Hematopoietic multipotent progenitor cell treated with erythropoietin and hydrocortisone succinate and interleukin-3 and kit ligand, for 15 days (in vitro differentiated cells): ENCODE measurements at places on chromosomes 6 and 20.

DNA sequence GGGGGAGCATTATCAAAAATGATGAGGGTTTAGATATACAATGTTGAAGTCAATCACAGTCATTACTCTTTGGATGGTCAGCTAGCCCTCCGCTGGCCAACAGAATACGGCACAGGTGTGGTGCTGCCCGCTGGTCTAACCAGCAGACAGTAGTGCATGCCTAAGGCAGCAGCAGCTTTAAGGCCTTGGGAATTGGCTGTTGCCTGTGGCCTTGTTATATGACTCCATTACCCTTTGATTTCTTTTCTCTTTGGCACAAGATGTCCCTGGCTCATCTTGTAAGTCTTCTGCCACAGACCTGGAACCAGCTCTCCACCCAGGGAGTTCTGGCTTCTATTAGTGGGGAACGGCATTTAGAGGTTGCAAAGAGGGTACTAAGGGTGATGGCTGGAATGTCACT is 110.2 kb downstream of the WDR27 start:
- no peak for DNase-seq

DNA sequence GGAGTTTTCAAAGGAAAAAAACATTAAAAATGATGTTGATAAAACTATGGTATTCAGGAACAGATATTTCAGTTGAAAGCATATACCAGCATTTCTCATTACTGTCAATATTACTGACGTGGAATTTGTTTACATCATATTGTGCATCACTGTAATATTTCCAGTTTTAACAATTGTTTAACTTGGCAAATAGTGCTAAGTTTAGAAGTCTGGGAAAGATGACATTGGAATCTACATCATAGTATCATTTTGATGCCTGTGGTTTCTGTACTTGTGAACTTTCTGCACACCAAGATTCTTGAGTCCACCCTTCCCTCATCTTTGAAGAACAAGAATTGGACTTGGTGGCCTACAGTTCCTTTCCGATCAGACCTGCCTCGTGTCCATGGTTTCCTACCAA is 98.1 kb downstream of the RALGAPA2 start:
- no peak for DNase-seq

DNA sequence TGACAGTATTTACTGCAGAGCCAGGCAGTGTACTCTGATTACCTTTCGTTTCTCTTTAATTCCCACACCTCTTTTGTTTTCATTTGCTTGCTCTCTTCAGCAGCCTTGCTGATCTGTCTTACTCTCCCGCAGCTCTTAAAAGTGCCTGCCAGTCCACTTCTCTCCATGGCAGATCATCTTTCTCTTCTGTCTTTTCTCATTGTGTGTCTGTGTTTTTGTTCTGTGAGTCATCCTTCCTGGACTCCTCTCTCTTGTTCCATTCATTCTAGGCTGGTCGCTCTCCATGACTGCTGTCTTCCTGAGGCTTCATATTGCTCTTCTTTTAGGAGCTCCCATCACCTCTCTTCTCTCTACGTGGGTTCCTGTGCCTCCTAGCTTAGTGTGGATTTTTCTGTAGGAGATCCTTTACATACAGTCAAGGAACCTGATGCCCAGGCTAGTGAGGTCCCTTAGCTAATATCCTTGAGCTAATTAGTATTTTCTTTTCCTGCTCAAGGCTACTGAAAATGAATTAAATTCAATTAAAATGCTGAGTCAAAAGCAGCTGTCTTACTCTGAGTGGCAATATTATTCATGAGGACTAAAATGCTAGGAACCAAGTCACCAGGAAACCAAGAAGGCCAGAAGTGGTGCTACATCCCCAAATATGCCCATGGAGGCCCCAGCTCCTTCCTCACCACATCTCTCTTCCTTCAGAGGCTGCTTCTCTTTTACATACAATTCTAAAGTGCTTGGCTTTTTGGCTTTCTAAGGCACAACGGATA is 86.1 kb downstream of the SLX4IP start:
- no peak for DNase-seq

DNA sequence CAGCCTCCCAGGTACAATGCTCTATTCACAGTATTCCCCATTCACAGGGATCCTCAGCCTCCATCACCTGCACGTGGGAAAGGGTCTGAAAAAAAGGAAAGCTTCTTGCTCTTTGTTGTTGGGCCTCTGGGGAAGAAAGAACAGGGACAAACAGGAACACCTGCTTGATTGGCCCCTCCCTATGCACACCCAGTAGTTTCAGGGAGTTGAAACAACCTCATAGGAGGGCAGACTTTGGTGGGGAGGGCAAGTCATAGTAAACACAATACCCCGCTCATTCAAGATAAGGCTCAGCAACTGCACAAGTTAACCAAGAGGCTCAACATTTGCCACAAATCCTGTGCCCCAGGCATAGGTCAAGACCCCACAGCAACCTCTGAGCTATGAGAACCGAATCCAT is 1.7 kb downstream of the GHRH start:
- DNase-seq = no peak

DNA sequence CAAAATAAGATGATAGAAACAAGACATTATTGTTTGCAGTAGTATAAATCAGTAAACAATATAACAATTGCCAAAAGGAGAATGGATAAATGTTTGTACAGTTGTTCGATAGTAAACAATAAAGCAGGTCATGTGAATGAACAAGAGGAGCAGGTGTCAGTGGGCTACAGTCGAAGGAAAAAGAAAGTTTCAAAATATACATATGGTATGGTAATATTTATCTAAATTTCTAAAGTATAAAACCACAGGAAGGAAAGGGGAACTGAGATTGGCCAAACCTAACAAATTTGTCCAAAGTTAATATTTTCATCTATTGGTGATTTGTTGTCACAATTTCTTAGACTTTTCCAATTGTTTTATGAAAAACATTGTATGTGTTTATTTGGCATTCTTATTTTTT is 110.9 kb downstream of the SH3BGRL2 start:
- DNase-seq = no peak

DNA sequence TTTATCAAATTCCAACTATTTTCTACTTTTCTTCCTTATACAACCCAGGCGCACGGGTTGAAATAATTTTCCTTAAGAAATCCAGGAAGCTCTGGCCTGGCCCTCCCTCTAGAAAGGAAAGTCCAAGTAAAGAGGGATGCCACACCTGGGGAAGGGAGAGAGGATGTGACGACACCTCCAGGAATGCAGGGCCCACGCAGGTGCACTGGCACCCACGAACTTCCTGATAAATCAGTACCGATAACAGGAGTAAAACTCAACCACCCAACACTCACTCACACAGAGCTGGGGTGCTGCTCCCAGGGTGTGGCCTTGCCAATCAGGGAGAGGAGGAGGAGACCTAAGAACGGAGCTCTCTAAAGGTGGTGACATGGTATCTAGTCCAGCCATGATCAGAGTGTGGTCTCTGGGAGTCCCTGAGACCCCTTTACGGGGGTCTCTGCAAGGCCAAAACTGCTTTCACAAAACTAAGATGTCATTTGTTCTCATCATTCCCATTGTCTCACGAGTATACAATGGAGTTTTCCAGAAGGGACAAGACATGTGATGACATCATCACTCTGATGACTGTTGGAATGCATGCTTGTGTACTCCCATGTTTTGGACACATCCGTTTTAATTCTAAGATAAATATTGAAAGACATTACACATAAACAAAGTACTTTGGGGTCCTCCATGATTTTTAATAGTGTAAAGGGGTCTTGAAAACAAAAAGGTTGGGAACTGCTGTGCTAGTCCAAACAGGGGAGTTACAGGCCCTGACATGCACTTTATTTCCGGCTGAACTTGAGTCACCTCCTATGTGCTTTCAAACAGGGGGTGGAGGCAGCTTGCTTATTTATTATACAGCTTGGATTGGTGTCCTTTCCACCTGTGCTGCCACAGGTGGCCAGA is 2.2 kb upstream of the PARD6B start:
- no peak for DNase-seq

DNA sequence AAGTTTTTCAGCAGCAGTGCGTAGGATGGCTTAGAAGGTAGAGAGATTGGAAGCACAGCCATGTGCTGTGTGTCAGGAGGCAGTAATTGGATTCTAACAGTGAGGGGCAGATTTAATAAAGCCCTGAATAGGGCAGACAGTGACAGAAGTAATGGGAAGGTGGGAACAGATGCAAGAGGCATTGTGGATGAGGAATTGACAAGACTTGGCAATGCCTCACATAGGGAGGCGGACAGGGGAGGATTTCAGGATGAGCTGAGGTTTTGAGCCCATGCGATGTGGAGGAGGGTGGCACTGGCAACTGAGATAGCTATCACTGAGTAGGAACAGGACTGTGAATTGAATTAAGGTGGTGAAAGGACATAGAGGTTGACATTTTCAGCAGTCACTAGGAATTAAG is 262.2 kb upstream of the FLRT3 start:
- no peak for DNase-seq

GRCh38 chr20:37007898-37008649 is 56.6 kb upstream of the SAMHD1 start:
- DNase-seq = no peak
